T-helper 2 cell treated with Interferon-gamma antibody and Interleukin-4, amounts not matched to agents 5 μg/mL and 100 μg/mL, for 36 hours (primary cell): ENCODE measurements at places on chromosomes 3 and 15.
A peak's percentile ranks its signal among the peaks of the same experiment; 100 is the strongest.

DNA sequence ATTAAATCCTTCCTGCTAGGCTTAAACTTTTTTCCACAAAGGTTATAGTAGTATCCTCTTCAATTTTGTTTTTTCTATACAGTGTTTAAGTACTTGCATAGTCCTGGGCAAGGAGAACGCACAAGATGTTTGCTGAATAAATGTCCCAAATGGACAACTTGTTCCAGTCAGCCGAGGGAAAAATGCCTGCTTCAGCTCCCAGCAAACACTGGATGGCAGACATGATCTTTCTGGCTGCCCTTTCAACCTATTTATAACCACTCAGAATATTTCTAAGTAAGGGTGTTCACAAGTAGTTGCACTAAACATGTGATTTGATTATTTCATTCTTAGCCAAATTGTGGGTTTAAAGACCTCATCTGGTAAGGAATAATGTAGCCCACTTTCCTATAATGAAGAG, 29.8 kb downstream of the GNB4 start:
- no peak for DNase-seq

DNA sequence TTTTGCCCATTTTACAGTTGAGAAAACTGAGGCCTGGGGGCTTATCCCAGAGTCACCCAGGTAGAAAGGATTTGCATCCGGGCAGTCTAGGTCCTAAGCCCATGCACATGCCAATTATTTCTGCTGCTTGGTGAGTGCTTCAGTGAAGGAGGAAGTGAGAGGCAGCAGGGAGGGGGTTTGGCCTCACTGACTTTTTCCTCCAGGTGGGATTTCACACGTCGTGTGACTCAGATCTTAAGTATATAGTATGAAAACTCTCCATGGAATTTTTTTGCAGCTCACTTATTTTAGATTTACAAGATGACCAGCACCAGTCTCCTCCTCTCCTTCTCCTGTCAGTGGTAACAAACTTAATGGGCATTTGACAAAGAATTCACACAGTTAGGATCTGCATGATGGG, 4.6 kb downstream of the ITGA11 start:
- no peak for DNase-seq

- DNase-seq: no peak
Measured at GRCh38 chr15:99476413-99477222, 89.2 kb upstream of the MEF2A start.

DNA sequence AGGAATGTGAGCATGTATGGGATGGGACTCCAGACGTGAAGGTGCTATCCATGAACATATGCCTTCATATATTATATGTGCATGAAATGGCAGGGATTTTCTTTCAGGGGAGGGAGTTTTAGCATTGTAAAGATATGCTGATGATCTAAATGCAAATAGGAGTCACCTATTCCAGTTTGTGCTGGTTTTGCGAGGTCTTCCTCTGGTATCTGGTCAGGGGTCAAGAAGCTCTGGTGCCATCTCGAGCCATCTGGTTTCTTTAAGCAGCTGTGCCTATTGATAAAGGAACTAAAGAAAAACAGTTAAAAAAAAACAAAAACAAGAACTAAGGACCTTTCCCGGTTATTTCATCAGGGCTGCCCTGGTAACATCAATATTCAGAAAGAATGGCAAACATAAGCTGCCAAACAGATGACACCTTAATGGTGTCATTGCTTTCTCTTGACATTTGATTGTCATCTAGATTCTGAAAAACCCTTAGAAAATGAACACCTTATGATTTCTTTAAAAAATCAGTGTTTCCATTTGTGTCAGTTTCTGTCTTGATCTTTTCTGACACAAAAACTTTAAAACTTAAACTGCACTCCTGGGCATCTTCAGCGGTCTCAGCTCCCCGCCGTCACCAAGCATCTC, 22.7 kb downstream of the APH1B start:
- no peak for DNase-seq

GRCh38 chr3:196694202-196694638, 17.8 kb downstream of the CEP19 start:
- DNase-seq: peak; percentile 14

DNA sequence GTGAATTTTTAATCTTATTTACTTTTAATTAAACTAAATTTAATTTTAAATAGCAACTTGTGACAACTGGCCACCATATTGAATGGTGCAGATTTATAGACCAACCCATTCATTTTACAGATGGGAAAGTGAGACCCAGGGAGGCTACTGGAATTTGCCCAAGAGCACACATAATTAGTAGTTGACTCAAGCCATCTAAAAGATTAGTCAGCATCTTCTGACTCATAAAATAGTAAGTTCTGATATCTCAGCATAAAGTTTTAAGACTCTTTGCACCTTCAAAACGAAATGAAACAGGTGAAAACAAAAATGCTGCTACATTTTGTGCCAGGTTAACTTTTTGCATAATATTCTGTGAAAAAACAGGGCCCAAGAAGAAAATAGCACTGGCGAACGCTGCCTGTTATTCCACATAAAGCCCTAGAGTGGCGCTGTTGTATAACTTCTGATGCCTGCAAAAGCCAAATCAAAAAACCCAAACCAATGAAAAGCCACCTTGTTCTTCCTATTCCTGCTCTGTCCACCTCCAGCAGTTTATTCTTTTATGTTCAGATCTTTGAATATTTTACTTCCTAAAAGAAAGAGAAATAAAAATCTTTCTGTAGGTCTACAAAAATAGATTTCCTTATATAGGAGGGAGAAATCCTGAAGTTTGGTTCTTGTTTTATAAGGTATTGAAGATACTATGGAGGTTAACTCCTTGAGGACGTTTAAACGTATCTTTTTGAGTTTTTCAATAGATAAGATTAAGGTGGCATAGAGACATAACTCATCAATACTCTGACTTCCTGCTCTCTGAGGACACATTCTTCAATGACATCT, 62.8 kb downstream of the OTOL1 start:
- DNase-seq: no peak

DNA sequence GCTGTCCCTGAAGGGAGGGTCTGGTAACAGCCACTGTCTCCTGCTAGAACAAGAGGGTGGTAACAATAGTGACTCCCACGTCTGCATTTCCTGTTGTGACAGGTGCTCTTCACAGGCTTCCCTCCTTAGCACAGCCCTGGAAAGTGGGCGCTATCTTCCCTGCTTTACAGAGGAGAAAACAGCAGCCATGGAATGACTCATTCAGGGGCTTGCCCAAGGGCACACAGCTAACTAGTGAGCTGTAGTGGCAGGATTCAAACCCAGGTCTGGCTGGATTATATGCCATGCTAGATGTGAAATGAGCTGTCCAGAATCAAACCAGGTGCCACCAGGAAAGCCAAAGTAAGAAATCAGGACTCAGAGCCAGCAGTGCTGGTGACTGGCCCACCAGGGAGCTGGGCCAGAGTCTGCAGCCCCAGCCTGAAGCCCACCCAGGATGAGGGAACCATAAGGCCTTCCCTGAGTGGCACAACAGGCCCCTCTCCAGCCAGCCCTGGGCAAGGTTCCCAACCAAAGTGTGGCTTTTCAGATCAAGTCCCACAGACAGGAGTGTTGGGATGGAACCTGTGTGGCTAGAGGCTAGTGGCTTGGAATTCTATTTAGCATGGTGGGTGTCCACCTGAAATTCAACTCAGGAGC, 102.4 kb downstream of the ETFA start:
- DNase-seq: no peak

DNA sequence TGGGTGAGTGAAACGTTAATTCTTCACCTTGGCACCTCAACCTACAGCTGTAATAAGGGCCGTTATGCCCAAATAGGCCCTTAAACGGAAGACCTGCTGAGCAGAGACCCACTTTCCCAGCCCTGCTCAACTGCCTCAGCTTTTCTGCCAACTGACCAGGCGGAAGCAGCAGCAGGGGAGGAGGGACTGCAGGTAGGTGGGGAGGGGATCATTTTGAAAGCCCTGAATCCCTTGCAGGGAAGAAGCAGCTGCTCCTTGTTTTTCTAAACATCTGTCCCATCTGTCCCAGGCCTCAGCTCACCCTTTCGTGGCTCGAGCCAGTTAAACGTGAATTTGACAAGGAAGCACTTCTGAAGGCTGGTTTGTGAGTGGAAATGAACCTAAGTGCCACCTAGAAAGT, 978 bp upstream of the CMC1 start:
- no peak for DNase-seq

DNA sequence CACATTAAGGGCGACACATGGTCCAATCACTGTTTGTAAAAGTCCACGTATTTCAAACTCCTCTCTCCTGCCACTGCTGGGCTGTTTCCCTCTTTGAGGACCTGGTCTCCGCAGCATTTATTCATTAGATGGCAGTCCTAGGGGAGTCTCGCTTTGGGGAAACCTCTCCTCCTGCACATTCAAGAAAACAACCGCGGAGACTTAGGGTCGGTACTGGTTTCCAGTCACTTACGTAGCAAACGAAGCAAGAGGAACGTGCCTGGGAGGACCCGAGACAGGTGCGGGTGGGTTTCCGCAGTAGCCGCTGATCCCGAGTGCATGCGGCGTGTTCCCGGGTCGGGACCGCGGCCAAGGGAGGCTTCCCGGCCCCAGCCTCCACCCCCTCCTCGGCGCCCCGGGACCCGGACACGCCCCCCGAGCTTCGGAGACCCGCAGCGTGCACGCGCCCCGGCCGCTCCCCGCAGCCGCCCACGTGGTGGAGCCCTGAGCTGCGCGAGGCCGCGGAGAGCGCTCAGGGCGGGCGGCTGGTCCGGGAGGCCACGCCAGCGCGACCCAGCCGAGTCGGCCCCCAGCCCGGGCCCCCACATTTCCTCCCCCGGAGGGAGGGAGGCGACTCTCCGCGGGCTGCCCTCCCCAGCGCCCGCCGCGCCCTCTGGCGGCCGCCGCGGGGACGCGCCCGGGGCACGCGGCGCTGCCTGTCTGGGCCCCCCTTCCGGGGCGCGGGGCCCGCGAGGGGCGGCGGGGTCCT, 1.1 kb upstream of the IGF1R start:
- peak; percentile 74 for DNase-seq

- no peak for DNase-seq
Measured at GRCh38 chr15:35055416-35056105, 29.5 kb downstream of the NANOGP8 start.

DNA sequence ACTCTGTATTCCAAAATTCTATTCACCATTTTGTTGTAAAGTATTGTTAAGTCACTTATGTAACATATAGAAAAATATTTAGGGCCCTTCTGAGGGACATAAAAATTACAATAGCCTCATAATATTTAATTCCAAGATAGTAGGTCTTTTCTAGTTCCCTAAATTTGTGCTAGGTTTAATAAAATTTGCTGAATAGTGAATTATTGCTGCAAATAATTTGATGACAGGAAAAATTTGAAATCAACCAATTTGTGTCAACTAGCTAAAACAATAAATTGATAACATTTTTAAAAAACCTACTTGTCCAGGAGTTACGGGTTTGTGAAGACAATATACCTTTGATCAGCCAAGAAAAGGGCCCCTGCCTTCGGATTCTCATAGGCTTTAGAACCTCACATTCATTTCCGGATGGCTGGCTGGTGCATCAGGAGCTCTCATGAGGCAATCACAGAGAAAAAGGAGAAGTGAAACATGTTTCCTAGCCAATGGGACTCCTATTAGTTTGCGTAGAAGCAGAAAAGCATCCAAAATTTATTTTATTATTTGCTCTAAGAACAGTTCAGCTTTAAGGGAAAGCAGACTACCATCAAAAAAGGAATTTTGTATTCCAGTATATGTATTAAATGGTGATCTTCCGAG, 177.2 kb downstream of the LRRC3B start:
- no peak for DNase-seq

DNA sequence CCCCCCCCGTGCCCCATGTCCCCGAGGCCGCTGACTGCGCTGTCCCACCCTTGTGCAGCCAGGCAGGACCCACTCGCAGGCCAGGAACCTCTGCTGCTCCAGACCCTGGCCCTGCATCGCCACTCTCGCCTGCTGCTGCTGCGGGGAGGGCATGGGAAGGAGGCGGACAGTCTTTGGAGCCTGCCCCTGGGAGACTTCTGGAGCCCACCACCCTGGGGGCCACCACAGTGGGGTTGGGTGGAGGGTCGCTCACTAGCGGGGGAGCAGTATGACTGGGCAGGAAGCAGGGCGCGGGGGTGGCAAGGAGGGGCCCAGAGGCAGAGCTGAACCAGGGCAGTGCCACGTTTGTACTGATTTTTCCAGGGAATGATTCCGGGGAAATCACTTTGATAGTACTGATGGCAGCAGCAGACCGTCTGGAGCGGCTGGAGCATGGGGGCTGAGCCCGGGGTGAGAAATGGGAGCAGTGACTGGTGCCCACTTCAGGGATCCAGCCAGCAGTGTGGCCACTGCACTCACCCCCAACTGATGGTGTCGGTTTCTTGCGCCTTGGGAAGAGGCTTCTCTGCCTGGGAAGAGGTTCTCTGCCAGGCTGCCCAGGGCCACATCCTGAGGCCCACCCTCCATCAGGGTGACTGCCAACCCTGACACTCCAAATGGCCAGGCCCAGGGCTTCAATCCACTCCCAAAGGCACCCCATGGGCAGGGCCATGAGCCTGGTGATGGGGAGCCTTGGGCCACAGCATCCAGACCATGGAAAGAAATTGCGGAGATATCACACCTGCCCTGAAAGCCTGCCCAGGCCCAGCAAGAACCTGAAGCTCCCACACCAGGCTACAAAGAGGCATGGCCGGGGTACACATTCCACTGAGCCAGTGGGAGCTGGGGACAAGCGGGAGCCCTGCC, 53.7 kb downstream of the LSAMP start:
- no peak for DNase-seq
